DMS153 (cell line): ENCODE measurements at places on chromosomes 12 and 14.

GRCh38 chr14:36056845-36057244 lies 119.7 kb downstream of the PTCSC3 start:
- no peak for DNase-seq

- no peak for DNase-seq
Measured at GRCh38 chr14:56129933-56130332, 11.7 kb downstream of the PELI2 start.

GRCh38 chr14:91374287-91374878 lies 43.2 kb downstream of the CCDC88C start:
- no peak for DNase-seq

DNA sequence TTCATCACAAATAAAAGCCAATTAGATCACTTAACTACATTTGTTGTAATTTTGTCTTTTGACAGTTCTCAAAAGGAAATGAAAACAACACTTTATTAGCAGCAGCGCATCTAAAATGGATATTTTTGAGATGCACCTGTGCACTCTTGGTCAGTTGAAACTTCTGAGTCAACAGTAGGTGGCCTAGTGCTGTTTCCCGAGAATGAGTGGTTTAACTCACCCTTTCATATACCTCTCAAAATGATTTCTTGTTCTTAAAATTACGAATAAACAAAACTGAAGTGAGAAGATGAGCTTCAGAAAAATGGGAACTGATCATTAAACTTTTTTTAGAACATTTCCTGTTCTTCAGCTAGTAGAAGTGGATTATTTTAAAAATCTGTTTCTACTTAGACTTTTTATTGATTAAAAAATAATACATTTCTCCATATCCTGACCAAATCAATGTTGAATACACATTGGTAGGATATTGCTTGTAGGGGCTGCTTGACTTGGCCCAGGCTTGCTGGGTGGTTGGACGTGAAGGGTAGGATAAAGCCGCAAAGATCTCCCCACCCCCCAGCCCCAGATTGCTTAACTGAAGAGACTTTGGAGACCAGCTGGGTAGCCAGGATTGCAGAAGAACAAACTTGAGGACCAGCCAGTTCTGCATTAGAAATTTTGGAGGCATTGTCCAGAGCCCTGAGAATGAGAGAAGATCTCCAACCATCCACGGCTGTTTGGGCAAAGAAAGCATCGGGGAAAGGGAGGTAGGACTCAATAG lies 22.3 kb upstream of the STK38L start:
- DNase-seq = no peak

GRCh38 chr12:77724367-77724957 lies 106.2 kb upstream of the NAV3 start:
- peak; percentile 68 for DNase-seq

GRCh38 chr12:89919241-89919906 lies 210.7 kb upstream of the ATP2B1 start:
- no peak for DNase-seq

DNA sequence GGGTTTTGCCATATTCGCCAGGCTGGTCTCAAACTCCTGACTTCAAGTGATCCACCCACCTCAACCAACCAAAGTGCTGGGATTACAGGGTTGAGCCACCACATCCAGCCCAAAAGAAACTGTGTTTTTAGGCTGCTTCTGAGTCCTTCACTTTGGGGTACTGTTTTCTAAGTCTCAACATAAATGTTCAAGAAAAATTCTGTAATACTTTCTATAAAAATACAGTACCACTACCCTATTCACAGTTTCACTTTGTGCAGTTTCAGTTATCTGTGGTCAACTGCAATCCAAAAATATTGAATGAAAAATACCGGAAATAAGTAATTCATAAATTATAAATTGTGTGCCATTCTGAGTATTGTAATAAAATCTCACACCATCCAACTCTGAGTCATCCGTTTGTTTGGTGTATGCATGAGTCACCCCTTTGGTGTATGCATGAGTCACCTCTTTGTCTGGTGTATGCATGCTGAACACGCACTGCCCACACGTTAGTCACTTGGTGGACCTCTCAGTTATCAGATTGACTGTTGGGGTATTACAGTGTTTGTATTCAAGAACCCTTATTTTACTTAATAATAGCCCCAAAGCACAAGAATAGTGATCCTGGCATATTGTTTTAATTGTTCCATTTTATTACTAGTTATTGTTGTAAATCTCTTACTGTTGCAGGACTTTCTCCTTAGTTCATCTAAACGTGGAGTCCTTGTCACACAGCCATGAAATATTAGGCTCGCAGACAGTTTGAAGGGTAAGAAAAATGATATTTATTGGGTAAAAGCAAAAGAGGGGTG lies 190.2 kb downstream of the FSCB start:
- peak; percentile 69 for DNase-seq

DNA sequence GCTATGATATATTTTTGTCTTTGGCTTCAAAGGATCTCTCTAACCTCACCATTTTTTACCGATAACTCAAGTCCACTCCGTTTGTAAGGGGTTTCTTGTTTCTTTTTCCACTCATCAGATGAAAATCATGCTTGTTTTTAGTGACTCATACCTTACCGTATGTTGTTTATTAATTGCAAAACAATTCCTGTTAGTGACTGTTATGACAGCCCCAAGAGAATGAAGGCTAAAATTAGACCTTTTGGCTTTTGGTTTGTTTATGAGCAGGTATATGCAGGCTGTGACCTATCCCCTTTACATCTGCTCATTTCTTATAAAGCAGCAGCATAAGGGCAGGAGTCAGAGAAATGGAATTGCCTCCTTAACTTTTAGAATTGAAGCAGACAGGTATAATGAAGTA lies 319.8 kb downstream of the CEP128 start:
- DNase-seq = no peak

GRCh38 chr12:96623155-96623554 lies 133.8 kb downstream of the CFAP54 start:
- no peak for DNase-seq

GRCh38 chr12:9163392-9163791 lies 44.8 kb downstream of the PZP start:
- no peak for DNase-seq

- DNase-seq = no peak
Measured at GRCh38 chr14:97432586-97432985, 635.4 kb downstream of the VRK1 start.

GRCh38 chr14:77991128-77991772 lies 178.9 kb upstream of the NRXN3 start:
- DNase-seq = no peak

DNA sequence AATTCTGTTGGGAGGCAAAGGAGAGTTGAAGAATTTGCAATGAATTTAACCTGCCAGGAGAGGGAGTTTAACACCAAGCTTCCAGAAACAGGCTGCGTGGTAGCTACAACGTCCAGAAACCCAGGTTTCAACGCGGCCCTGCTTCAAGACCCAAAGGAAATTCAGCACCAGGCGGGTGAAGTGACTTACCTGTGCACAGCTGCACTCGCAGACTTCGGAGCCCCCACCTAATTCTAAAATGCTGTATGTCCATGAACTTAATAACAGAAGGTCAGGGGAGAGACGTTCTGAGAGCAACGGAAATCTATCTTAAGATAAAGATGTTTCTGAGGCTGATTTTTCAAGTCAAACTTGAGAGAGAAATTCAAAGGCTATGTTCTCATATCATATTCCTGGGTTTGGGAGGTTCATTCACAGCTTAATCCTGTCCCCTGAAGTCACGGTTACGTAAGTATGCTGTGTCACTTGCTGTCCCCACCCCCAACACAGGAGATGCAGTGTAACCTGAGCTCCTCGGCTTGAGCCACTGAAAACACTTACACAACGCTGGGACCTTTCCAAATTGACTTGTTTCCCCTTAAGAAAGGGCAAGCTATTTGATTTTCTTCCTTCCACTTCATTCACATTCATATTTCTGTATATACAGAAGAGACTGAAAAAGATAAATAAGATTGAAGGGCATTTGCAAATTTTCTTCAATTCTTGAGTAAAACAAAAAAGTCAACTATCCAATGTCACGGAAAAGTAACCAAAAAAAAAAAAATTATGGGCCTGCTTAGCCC lies 22.7 kb downstream of the CLIP1 start:
- peak; percentile 78 for DNase-seq

DNA sequence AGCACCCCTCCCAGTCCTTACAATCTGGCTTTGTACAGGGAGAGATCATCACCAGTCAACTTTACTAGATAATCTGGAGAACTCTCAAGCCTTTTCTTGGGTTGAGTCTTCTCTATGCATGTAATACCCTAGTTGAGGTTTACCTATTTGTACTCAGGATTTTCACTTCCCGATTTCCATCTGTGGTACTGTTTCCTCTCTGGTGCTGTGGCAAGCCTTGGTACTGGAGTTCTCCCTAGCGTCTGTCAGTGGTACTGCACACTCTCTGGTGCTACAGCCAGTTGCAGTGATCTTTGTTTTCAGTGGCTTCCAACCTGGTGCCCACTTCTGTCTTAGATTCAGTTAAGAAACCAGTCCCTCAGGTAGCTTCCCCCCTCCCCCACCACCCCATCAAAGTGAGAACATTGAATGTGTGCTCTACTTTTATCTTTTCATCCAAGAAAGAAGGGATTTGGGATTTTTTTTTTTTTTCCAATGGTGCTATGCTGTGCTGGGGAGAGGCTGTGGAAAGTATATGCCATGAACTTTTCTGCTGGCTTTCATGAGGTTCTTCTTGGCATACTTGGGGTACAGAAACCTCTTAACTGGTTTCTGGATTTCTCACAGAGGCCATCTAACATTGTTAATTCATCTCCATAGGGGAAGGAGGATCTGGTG lies 69.4 kb upstream of the EVL start:
- DNase-seq = no peak

GRCh38 chr14:94756310-94756882 lies 13.5 kb downstream of the GSC start:
- no peak for DNase-seq

DNA sequence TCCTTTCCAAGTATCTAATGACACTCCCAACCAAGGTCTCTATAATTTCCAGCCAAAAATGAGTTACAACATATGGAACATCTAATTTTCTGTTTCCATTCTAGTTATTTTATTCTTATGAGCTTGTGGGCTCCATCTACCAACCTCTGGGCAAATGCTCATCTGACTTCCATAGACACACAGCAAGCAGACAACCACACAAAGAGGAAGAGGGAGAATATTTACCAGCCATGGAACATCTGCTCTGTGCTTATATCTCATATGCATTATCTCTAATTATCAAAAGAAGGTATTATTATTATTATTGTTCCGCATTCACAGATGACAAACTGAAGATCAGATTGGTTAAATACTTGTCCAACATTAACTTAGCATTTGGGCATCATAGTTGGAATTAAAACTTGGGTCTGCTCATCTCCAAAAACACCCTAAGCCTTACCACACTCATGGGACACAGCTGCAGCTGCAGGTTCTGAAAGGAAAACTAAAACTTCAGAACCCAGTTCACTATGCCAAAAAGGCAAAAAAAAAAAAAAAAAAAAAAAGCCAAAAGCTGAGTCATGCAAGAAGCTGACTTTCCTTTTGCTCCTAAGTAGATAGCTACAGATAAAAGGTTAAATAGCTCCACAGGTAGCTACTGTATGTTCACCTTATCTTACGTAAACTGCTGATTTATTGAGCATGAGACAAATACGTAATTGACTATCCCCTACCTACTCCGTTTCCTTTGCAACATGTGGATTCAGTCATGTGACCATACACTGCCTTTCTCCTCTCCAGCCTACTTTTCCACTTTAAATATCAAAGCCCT lies 23.6 kb upstream of the TCL1B start:
- DNase-seq = no peak

DNA sequence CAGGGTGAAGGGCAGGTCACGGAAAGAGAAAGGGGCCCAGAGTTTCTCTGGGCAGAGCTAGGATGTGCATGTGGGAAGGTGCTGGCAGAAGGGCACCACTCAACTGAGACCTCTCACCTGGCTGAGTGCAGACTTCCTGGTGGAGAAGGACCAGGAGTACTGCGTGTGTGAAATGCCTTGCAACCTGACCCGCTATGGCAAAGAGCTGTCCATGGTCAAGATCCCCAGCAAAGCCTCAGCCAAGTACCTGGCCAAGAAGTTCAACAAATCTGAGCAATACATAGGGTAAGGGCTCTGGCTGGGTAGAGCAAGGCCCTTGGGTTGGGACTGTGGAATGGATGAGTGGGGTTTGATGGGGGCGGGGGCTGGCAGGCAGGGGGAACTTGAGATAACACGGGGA lies 5.4 kb upstream of the SMARCD1 start:
- no peak for DNase-seq

GRCh38 chr12:46486588-46486987 lies 114.0 kb upstream of the SLC38A2 start:
- DNase-seq = no peak

GRCh38 chr12:127981875-127982274 lies 285.1 kb upstream of the TMEM132C start:
- DNase-seq = no peak
